Vagina (tissue), 2 donors: ENCODE measurements at places on chromosomes 3 and 15.
A peak's percentile ranks its signal among the peaks of the same experiment; 100 is the strongest.

GRCh38 chr3:184008161-184008560 lies 9.5 kb downstream of the ABCC5 start:
- no peaks in the 10 kb centered on the region for H3K36me3 ChIP-seq
- H3K27ac ChIP-seq, result no peak overlapping the region
- H3K4me1 ChIP-seq, result peaks cover 18% of the 10 kb centered on the region

DNA sequence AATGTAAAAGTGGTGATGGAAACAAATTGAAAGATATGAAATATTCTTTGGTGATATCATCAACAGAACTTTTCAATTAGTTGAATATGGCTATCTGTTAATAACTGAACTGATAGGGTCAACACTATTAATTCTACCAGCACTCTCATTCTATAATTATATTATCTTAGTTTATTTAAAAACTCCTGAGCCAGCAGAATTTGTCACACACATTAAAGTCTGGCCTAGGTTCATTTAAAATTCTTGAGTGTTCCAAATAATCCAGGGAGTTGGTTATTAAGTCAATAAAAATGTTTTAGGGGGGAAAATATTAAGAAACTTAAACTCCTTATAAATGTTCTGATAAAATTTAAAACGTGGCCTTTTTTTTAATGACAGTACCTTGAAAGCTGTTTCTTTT lies 189.6 kb upstream of the GRM7 start:
- no peaks in the 10 kb centered on the region for H3K27me3 ChIP-seq
- no peak for DNase-seq
- no peak overlapping the region for H3K4me3 ChIP-seq
- no peak overlapping the region for H3K27ac ChIP-seq
- no peaks in the 10 kb centered on the region for H3K36me3 ChIP-seq
- no peaks in the 10 kb centered on the region for H3K4me1 ChIP-seq

DNA sequence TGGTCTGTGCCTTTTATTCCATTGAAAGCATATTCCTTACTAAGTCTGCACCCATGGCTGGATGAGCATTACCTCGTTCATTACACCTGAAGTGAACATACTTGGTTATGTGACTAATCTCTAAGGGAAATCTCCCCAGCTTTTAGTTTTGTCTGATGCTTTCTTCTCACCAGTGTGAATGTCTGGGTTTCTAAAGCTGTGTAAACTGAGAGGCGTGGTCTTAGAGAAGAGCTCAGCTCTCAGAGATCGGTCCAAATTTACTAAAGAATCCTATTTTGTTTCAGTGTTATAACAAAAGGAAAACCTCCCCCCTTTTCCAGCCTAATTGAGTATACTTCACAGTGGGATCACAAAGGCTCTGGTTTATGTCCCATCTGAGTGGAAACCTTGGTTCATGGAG lies 352.3 kb downstream of the PTPRG start:
- no peaks in the 10 kb centered on the region for H3K27me3 ChIP-seq
- no peaks in the 10 kb centered on the region for H3K36me3 ChIP-seq
- H3K4me3 ChIP-seq, result no peak overlapping the region
- H3K4me1 ChIP-seq, result peaks cover 4% of the 10 kb centered on the region

GRCh38 chr3:128911911-128912310 lies 32.5 kb downstream of the ACAD9 start:
- DNase-seq, result no peak
- no peak overlapping the region for H3K27ac ChIP-seq
- no peaks in the 10 kb centered on the region for H3K36me3 ChIP-seq
- no peaks in the 10 kb centered on the region for H3K4me1 ChIP-seq
- no peak overlapping the region for H3K4me3 ChIP-seq

DNA sequence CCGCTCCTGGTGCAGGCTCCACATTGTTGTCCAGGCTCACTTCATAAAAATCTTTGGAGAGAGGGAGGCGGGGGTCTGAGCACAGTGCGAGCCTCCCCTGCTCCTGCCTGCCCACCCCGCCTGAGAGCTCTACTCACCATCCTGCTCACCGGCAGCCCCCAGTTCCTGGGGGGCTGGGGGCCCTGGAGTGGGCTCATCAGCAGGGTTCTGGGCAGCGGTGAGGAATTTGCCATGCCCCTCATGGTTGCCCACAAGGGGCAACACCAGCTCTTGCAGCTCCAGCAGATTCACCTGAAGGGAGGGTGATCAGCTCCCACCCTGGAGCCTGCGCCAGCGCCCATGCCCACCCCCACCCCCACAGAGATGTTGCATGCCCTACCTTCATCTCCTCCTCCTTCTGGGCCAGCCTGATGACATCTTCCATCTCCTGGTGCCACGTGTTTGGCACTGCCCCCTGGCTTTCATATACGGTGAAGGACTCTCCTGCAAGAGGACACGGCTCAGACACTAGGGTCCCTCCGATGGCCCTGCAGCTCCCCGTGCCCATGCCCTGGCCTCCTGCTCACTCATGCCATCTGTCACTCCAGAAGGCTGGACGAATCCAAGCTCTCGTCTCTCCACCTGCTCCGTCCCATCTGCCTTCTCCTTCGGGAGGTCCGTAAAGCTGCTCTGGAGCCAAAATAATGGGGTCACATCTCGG lies 162.1 kb downstream of the TBC1D2B start:
- DNase-seq, result no peak
- H3K27me3 ChIP-seq, result no peaks in the 10 kb centered on the region
- H3K27ac ChIP-seq, result no peak overlapping the region

- H3K27ac ChIP-seq, result no peak overlapping the region
- H3K36me3 ChIP-seq, result no peaks in the 10 kb centered on the region
- no peaks in the 10 kb centered on the region for H3K27me3 ChIP-seq
- DNase-seq, result no peak
- H3K4me1 ChIP-seq, result peaks cover 14% of the 10 kb centered on the region
- H3K4me3 ChIP-seq, result no peak overlapping the region
These were observed 1.4 kb downstream of the PAQR5 start for GRCh38 chr15:69299943-69300588.

DNA sequence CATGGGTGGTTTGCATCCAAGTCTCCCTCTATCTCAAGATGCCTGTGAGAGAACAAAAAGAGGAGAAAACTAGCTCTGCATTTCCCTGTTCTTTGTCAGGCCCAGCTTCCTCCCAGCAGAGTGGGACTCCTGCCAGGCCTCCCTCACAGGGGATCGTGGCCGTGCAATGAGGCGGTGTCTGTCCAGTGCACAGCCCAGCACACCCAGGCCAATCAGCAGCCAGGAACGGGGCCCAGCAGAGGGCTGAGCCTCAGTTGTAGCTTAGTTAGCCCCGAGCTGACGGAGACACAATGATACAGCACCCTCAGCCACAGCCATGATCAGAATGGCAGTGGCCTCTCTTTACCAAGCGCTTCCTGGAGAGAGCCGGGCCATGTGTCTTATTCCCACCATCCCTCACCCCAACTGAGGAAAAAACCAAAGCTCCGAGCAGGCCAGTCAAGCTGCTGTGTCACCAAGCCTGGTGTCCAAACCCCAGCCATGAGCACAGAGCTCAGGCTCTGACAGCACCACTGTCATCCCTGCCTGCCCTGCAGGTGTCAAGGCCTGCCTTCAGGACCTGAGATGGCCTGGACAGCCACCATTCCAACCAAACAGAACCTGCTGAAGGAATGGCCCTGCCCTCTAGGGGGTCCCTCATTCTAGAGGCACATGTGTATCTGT lies 71.1 kb downstream of the DNAJB8 start:
- H3K4me3 ChIP-seq, result no peak overlapping the region
- no peaks in the 10 kb centered on the region for H3K4me1 ChIP-seq
- DNase-seq, result no peak
- no peaks in the 10 kb centered on the region for H3K36me3 ChIP-seq
- H3K27me3 ChIP-seq, result no peaks in the 10 kb centered on the region

DNA sequence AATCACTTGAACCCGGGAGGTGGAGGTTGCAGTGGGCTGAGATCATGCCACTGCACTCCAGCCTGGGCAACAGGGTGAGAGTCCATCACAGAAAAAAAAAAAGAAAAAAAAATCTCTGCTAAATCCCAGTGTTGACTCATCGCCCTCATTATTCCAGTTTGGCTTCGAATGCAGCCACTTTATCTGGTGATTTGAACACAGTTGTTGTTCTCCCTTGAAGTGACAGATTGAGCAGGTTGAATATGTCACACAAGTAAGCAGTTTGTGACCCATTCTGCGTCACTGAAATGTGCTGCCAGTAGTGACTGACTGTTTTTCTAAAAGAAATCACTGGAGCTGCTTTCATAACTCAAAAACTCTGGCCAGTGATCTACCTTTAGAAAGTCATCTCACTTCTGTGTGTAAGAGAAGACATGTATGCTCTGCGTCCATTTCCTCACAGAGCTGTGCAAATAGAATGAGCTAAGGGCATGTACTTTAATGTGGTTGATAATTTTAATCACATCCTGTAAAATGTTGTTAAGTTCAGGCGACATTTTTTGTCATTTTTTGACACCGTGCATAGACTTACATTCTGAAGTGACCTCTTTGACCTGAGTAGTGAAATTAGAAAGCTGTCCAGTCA lies 12.5 kb downstream of the DOCK3 start:
- H3K36me3 ChIP-seq, result no peaks in the 10 kb centered on the region
- no peak overlapping the region for H3K27ac ChIP-seq
- no peaks in the 10 kb centered on the region for H3K27me3 ChIP-seq
- DNase-seq, result no peak
- H3K4me3 ChIP-seq, result no peak overlapping the region
- H3K4me1 ChIP-seq, result no peaks in the 10 kb centered on the region

DNA sequence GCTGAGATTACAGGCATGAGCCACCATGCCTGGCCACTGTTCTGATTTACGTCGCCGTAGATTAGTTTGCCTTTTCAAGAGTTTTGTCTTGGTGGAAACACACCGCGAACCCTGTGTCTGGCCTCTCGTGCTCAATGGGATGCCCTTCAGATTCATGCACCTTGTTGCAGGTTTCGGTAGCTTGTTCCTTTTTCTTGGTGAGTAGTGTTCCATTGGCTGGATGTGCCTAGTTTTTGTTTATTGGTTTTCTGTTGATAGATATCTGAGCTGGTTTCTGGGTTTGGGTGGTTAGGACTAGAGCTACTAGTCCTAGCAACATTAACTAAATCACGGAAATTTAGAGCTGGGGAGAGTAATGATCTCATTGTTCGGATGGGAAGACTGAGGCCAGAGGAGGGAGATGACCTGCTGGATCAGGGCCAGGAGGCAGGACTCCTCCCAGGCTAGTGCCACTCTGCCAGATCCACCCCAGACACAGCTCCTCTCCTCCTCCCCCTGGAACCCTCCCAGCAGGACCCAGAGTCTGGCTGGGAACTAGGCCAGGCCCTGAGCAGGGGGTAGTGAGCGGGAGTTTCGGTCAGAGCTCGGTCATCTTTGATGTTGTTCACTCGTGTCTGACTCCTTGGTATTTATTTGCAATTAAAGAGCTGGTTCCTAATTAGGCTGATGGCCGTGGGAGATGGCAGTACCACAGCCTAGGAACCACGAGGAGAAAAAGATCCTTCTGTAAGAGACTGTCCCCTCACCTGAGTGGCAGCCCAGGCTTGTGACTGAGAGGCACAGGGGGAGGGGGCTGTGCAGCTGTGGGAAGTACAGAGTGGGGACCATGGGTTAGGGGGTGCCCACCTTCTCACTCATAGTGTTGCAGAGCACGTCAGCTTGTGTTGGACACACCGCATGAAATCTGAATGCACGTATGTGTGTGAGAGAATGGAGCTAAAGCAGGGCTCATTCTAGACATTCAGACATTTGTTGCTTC lies 73.4 kb downstream of the SMAD6 start:
- peaks cover 40% of the 10 kb centered on the region for H3K4me1 ChIP-seq
- no peaks in the 10 kb centered on the region for H3K36me3 ChIP-seq
- no peaks in the 10 kb centered on the region for H3K27me3 ChIP-seq
- DNase-seq, result no peak
- peak overlapping the region; percentile 18 for H3K27ac ChIP-seq
- H3K4me3 ChIP-seq, result no peak overlapping the region

DNA sequence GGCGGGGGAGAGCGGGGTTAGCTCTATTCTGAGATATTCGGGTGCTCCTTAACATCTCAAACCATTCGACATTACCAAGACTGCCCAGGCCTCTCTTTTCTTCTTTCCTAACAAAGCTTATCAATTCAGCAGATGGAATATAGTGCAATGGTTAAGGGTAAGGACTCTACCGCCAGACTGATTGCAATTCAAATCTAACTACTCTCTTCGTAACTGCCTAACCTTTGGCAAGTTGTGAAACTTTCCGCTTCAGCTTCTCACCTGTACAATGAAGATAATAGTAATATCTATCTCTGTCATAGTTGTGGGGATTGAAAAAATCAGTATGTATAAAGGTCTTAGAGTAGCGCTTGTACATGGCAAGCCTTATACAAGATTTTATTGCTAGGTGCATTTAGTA lies 972 bp downstream of the UBA5 start:
- peaks cover 34% of the 10 kb centered on the region for H3K4me1 ChIP-seq
- DNase-seq, result no peak
- no peaks in the 10 kb centered on the region for H3K36me3 ChIP-seq

GRCh38 chr3:194465920-194466570 lies 20.8 kb downstream of the ATP13A3 start:
- no peaks in the 10 kb centered on the region for H3K36me3 ChIP-seq
- no peak for DNase-seq
- H3K4me3 ChIP-seq, result no peak overlapping the region
- no peaks in the 10 kb centered on the region for H3K27me3 ChIP-seq

- no peaks in the 10 kb centered on the region for H3K27me3 ChIP-seq
- H3K36me3 ChIP-seq, result no peaks in the 10 kb centered on the region
- no peak overlapping the region for H3K27ac ChIP-seq
- no peak for DNase-seq
These were observed 1460.4 kb upstream of the ALCAM start for GRCh38 chr3:103906304-103906703.

DNA sequence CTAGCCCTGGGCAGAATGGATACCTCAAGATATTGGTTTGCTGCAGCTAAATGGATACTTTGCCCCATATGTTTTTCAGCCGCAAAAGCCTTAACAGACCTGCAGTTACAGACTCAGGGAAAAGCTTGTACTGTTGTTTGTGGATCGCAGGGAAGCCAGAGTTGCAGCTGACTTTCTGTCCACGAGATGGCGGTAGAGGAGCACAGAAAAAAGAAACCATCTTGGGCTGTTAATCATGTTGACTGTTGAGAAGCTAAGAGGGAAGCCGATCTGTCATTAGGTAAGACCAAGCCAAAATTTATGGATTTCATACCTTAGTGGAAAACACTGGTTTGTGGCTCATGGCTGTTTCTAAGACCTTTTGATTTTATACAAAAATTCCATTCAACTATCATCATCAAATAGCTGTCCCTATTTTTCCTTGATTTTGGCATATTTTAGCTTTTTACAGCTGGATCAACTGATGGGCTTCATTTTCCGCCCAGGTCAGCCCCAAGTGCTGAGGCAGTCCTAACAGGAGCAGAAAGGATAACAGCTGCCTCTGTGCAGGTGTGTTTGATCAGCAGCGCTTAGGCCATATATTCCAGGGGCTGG lies 205.7 kb upstream of the ZPLD1 start:
- DNase-seq, result no peak
- H3K36me3 ChIP-seq, result no peaks in the 10 kb centered on the region
- H3K27me3 ChIP-seq, result no peaks in the 10 kb centered on the region
- no peak overlapping the region for H3K27ac ChIP-seq
- no peaks in the 10 kb centered on the region for H3K4me1 ChIP-seq

GRCh38 chr3:15601046-15601398 lies 347 bp downstream of the HACL1 start:
- H3K27ac ChIP-seq, result peak overlapping the region; percentile 90
- peaks cover 25% of the 10 kb centered on the region for H3K36me3 ChIP-seq
- DNase-seq, result no peak
- H3K4me1 ChIP-seq, result peaks cover 28% of the 10 kb centered on the region
- peak overlapping the region; percentile 87 for H3K4me3 ChIP-seq

- peak overlapping the region; percentile 99 for H3K27ac ChIP-seq
- H3K36me3 ChIP-seq, result no peaks in the 10 kb centered on the region
- H3K4me1 ChIP-seq, result peaks cover 5% of the 10 kb centered on the region
- H3K27me3 ChIP-seq, result no peaks in the 10 kb centered on the region
These were observed 13.2 kb upstream of the SHF start for GRCh38 chr15:45200799-45201556.
